ENCODE measurements at places on chromosomes 2 and 18. TPM values are rescaled to one million over a fixed set of nuclear protein-coding genes. Genes with fewer than 3 reads are reported as not detected.
A peak's percentile ranks its signal among the peaks of the same experiment; 100 is the strongest.

DNA sequence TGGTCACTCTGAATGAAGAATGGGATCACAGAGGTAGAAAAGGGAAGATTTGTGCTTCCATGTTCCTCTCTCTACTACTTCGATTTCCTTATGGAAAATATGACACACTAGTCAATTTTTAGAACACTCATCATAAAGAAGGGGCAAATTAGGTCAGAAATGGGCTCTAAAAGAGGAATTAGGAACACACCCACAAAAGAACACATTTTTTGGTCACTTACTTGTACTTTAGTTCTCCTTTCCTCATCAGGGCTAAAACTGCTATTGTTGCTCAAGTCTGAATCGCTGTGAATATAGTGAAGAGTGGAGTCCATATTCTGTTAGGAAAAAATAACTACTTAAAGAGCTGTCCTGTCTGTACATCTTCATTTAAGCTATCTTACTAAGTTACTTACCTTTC, 52.6 kb downstream of the PPP4R1 start:
- no peak for DNase-seq

DNA sequence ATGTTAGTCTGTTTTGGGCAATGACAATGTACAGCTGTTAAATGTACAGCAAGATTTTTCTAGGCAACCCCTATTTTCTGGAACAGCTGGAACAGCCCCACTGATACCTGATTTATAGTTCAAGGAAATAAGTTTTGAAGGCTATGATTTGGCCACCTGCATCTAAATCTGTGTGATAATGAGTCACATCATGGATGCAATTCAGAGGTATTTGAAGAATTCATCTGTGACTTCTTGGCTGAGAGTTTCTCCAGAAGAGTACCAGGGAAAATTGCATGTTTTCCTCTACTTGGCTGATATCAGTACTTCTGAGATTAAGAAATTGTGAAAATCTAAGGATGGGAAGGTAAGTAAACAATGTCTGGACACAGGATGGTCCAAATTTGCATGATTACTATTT, 40.7 kb upstream of the NT5C1B start:
- DNase-seq: no peak

GRCh38 chr2:85309699-85310321, 18.0 kb downstream of the TGOLN2 start:
- DNase-seq: no peak

Gene POTEF
- not detected for polyA plus RNA-seq

DNA sequence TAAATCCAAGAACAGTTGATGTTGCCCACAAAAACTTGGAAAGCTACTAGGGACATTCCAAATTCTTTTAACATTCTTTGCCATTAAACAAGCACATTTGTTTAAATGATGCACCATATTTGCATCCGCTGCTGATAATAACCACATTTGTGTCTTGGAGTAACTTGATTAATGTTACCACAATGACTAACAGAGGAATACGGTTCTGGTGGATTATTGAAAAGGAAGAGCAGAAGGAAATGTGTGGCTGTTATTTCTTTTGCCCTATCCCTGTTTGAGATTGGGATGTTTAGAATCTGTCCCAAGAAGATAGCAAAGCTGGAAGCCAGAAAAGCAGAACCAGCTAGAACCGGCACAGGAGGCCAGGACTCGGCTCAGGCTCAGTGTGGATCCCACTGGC, 39.2 kb upstream of the RASGRP3 start:
- no peak for DNase-seq

Gene TEX51
- polyA plus RNA-seq: not detected

Gene PROKR1
- polyA plus RNA-seq: 0.06 TPM

- peak; percentile 42 for DNase-seq
Measured at GRCh38 chr2:3780477-3781402, 77.4 kb downstream of the DCDC2C start.

GRCh38 chr2:96104487-96104861, 11.9 kb downstream of the ADRA2B start:
- no peak for DNase-seq

Gene DNER
- 2.9 TPM for polyA plus RNA-seq

- no peak for DNase-seq
Measured at GRCh38 chr2:39403311-39403710, 33.8 kb downstream of the MAP4K3 start.

Gene KCNK3
- polyA plus RNA-seq: 11.4 TPM

GRCh38 chr2:226755631-226756030, 44.0 kb downstream of the IRS1 start:
- no peak for DNase-seq

Gene SKOR2
- polyA plus RNA-seq: not detected

DNA sequence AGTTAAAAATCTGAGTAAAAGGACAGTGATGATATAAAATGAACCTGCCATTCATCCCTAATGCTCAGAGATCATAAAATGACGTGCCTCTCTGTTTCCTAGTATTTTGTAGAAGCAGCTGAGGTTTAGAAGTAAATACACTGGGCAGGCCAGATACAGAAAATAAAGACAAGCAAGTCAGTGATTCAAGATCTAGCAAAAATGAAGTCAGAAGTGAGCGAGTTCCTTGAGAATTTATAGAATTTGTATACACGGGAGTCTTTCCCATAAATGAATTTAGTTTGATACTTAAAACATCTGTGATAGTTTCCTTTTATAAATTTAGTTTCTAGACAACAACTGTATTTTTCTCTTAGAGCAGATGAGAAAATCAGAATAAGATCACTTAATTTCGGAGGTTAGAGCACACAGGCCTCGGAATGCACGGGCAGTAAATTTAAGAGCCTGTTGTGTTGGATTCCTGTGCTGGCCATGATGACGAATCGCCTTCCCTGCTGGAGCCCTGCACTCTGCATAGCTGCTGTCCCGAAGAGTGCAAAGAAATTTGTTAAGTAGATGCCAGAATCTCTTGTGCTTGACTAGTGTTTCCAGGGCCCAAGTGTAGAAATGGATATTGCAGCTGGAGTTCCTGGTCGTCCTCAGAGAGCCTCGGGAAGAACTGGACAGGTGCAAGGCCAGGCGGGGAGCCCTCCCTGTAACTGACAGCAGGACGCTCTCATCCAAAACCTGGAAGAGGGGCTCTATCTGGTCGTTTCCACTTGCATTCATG, 83.7 kb upstream of the RBM44 start:
- no peak for DNase-seq

DNA sequence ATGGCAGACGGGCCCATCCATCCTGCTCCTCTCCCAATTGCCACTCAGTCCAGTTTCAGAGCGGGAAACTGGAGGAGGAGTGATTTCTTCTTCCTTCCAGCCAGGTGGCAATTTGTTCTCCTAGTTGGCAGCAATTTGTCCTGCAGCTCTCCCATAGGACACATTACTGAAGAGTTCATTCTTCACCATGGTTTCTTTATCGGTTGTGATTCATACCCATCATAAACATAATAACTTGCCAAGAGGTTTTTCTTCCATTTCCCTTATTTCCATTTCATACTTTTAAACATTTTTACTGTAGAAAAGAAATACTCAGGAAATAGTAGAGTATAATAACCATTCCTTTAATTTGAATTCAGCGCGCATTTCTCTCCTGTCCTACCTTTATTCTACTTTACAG, 377.9 kb upstream of the RAB12 start:
- no peak for DNase-seq

DNA sequence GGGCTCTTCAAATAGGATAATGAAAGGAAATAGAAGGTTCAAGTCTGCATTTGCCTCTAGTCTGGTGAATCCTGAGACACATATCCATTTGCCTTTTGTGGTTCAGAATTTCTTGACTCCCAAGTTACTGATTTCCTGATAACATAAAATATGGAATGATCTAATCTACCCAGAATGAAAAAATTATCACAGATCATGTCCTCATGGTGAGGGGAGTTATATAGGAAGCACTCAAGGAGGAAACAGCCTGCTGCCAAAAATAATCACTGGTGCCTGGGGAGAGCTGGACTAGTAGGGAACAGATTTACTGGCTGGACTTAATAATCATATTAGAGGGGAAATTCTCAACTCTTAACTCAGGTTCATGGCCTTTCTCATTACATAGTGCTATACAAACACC, 95.5 kb upstream of the STK17B start:
- DNase-seq: no peak

- no peak for DNase-seq
Measured at GRCh38 chr2:130911482-130911881, 74.8 kb downstream of the ARHGEF4 start.

Gene LAMA3
- polyA plus RNA-seq: 10.4 TPM

Gene METTL4
- 8.3 TPM for polyA plus RNA-seq

GRCh38 chr2:219517954-219518778, 3.9 kb downstream of the ASIC4 start:
- DNase-seq: no peak

- DNase-seq: no peak
Measured at GRCh38 chr2:3646446-3646845, 11.6 kb upstream of the ALLC start.

DNA sequence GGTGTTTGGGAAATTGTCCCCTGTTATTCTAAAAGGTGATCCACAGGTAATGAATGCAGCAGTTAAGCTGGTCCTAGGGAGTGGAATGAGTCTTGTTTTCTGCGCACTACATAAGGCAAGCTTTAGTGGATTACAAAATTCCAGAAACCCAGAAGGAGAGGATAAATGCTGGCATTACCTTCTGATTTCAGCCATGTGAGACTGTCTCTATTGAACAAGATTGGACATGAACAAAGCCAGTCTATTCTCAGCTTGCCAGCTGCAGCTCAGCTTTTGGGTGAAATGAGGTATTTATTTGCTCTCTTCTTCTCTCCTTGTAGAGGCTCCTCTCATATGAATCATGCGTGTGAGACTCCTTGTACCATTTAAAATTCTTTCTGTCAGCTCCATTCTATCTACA, 944.9 kb downstream of the CNTNAP5 start:
- DNase-seq: no peak

DNA sequence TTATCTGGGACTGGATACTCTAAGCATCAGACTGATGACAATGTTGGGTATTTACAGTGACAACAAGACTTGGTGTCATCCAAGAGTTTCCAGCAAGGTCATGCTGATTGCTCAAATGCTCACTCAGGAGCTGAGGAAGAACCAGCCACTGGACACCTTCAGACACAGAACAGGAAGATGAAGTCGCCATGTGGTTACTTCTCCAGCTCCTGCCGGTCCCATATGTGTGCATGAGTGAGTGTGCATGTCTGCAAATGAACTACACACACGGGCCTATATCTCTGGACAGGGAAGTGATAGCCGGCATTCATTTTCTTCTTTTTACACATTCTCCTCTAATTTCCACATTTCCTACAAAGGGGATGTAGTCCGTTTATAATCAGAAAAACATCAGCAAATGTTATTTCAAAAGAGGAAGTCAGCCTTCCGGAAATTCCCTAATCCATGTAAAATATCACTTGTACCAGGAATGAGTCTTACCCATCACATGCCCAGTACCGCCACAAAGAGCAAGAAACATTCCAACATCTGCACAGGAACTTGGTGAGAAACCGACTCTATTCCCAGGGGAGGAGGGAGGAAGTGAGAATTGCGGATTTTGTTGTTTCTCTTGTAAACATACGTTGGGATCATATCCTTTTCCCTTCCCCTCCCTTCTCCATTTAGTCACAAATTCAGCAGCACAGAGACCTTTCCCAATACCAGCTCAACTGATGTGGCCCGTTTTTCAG, 10.8 kb downstream of the RFX8 start:
- no peak for DNase-seq

DNA sequence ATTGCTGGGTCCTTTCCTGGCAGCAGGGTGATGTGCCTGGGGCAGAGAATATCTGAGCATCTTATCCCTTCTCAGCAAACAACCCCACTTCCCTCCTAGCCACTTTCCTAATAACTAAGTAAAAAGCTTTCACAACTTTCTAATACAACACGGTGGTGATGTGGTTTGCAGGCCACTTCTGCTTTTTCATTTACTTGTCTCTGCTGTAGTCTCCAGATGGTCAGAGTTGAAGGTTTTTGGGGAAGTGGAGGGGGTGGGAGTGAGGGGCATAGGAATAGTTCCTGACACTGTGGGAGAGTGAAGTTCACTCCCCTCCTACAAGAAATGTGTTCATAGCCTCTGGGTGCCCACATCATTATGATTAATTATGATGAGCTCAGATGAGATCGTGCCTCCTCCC, 11.6 kb downstream of the OXER1 start:
- DNase-seq: no peak

Gene VIL1
- 0.08 TPM for polyA plus RNA-seq

Measured in urinary bladder (tissue), 4 donors.